ENCODE measurements at places on chromosomes 5 and 9.

- no peak for DNase-seq
Observed at GRCh38 chr9:112063586-112063985, 111.5 kb downstream of the SUSD1 start.

- no peak for DNase-seq
Observed at GRCh38 chr5:137753691-137754187, 424 bp downstream of the HNRNPA0 start.

DNA sequence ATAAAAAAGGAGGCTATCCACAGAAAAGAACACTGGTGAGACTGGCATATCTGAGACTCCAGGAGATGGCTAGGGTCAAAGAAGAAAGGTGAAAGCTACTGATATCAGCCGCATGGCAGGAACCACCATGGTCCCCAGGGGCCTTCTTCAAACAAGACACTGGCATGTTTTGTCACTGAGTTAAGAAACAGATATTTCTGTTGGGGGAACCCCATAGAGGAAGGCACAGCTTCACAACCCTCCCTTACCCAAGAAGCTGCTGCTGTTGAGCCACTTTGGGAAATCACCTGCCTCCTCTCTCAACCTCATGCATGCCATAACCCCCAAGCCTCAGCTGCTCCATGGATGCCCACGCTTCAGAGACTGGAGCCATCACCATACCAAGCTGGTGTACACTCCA is 13.3 kb upstream of the BTNL3 start:
- DNase-seq: no peak

DNA sequence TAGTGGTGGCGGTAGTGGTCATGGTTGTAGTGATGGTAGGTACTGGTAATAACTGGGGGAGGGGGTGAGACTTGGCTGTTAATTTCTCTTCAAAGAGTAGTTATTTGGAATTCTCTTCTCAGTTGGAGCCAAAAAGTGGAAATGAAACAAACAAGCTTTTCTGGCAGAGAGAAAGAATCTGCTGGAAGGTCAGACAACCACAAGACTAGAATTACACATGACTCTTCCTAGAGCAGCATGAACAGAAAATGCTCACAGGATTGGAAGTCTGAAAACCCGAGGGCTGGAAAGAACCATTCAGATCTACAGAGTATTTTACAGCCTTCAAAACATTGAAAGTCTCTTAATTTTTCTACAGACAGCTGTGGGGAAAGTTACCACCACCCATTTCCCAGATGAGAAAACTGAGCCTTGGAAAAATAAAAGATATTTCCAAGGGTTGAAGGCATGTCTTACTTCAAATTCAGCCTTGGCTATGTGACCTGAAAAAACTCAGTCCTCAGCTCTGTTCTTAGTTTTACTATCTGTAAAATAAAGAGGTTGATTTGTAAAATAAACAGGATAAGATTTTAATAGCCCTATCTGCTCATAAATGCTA is 42.9 kb upstream of the TRIM32 start:
- DNase-seq: no peak

- DNase-seq: no peak
Observed at GRCh38 chr5:59616413-59616812, 277.1 kb downstream of the PDE4D start.

DNA sequence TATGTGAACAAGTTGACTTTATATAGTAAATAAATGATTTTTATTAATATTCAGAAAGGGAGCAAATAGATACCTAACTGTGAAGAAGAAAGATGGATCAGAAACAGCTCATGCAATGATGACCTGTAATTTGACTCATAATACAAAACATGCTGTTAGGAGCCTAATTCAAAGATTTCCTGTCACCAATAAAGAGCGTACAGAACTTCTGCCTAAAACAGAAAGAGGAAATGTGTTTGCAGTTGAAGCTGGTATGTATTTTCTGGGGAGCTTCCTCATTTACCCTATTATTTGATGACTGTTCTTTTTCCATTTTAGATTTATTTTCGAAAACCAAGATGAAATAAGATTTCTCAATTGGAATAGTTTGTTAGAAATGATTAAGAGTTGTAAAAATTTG is 11.4 kb downstream of the YTHDC2 start:
- DNase-seq: no peak

GRCh38 chr5:143390258-143390657 is 13.2 kb downstream of the NR3C1 start:
- DNase-seq: no peak

DNA sequence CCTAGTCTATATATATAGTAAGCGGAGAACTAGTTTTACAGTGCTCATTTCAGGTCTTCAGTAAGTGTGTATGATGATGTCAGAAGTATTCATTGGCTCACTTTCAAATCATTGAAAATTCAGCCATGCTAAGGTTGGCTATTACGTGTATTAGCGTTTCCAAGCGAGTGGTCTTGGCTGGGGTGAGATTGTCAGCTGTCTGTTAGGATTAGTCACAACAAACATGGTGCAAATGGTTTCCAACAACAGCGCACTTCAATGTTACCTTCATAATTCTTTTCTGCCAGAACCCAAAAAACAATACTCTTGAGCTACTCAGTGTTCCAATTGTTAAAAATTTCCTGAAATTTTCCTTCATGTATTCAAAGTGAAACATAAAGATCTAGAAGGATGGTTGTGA is 283.0 kb downstream of the AOPEP start:
- no peak for DNase-seq

GRCh38 chr5:54792611-54793404 is 192.6 kb downstream of the ESM1 start:
- no peak for DNase-seq

- DNase-seq: no peak
Observed at GRCh38 chr9:27701587-27701986, 128.3 kb upstream of the C9orf72 start.

- no peak for DNase-seq
Observed at GRCh38 chr5:169934990-169935389, 45.3 kb downstream of the INSYN2B start.

GRCh38 chr9:82034956-82035731 is 46.6 kb downstream of the SPATA31D1 start:
- no peak for DNase-seq

- no peak for DNase-seq
Observed at GRCh38 chr5:105905392-105905791, 1765.3 kb downstream of the EFNA5 start.

DNA sequence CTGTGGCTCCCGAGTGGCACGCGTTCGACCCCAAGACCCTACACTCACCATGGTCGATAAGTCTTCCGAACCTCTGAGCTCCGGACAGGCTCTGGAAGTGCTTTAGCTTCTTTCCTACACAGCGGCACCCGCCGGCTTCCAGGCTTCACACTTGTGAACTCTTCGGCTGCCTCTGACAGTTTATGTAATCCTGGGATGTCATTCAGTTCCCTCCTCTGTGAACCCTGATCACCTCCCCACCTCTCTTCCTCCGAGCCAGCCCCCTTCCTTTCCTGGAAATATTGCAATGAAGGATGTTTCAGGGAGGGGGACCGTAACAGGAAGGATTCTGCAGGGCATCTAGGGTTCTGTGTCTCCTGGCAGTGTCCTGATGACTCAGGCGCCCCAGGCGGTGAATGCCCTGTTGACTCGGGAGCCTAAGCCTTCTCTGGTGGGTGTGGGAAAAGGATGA is at the start of gene CD14:
CD14 (minus strand) TSS at position 155 of the 451 bp plus-strand sequence; CDS start at position 51, 104 bp downstream.
- DNase-seq: no peak

GRCh38 chr5:151020304-151021110 is at the start of gene GPX3:
TSS of gene GPX3 (plus strand) at chr5:151020591. CDS start at chr5:151020655, 64 bp downstream.
- no peak for DNase-seq

- DNase-seq: no peak
Observed at GRCh38 chr9:72882117-72882775, 70.6 kb downstream of the ALDH1A1 start.

DNA sequence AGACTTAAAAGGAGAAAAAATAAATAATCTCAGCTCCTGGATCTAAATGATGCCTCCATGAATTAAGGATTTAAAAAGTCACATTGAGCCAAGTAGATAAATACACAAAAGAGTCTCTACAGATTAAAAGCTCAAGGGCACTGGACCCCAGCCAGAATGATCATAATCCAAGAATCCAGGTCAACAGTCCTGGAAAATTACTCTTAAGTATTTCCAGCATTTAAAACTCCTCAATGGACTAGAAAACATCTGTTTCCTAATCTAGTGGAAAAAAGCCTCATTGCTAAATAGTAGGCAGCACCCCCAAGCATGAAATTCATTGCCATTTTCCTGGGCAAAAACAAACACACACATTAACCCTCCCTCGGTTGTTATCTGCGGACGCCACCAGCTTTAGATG is 96.8 kb downstream of the FRMD3 start:
- no peak for DNase-seq

DNA sequence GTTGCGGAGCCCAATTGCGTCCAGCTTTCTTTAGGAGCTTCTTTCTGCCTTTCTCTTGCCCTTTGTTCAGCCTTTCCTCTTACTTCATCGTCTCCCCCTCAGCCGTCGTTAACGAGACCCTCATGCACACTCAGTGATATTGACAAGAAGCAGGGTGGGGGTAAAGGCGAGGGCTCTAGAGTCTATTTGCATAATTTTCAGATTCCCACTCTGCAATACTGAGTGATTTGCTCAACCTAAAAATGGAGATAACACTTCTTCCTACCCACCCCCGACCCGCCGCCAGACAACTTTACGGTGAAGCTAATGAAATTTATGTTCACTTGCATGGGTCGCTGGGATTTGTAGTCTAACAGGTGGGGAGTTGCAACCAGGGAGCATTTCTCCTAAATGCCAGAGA is 1.3 kb upstream of the TBC1D2 start:
- DNase-seq: no peak

DNA sequence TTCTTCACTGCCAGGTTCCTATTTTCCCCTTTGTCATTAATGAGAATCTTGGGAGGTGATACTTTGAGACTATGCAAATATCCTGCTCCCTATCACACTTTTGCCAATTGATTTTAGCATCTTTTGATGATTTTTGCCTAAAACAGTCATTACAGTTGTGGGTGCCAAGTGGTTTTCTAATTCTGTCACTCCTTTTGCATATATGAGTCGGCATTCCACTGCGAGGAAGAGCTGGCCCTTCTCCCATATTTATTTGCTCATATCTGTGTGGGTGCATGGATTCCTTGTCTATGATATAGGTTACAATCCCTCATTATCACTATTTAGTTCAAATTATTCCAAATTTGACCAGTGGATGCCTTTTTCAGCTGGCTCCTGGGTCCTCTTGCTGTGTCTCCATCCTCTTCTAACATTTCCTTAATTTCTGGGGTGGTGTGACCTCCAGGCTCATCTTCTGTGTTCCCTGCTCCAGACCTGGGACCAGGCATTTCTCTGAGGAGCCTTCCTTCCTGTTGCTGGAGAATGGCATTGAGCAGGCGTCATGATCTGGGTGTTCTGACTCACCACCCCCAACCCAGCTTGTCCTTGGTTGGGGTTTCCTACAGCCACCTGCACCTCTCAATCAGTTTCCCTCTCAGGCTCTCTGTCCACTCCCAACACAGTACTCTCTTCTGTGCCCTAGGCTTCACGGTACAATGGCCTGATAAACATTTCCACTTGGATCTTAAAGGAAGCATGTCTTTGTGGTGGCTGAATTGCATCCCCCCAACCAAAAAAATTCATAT is 106.7 kb downstream of the NXNL2 start:
- no peak for DNase-seq

- DNase-seq: no peak
Observed at GRCh38 chr9:77848897-77849296, 182.7 kb downstream of the GNAQ start.

GRCh38 chr9:94928691-94929368 is 202.3 kb downstream of the AOPEP start:
- DNase-seq: no peak

DNA sequence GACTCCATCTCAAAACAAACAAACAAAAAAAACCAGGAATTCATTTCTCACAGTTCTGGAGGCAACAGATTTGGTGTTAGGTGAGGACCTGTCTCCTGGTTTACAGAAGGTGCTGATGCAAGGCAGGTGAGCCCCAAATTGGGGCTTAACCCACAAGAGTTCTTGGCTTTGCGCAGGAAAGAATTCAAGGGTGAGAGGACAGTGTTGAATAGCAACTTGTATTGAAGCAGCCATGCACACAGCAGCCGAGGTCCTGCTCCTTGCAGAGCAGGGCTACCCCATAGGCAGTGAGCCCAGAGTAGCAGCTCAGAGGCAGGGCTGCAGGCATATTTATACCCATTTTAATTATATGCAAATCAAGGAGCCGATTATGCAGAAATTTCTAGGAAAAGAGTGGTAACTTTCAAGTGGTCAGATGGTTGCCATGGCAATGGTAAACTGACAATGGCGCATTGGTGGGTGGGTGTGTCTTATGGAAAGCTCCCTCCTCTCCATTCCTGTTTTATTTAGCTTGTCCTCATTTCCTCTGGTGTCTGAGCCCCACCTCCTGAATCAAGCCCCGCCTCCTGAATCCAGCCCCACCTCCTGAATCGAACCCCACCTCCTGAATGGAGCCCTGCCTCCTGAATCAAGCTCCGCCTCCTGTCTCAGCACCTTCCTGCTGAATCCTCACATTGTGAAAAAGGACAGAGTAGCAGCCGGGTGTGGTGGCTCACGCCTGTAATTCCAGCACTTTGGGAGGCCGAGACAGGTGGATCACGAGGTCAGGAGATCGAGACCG is 34.5 kb upstream of the COL5A1 start:
- no peak for DNase-seq

DNA sequence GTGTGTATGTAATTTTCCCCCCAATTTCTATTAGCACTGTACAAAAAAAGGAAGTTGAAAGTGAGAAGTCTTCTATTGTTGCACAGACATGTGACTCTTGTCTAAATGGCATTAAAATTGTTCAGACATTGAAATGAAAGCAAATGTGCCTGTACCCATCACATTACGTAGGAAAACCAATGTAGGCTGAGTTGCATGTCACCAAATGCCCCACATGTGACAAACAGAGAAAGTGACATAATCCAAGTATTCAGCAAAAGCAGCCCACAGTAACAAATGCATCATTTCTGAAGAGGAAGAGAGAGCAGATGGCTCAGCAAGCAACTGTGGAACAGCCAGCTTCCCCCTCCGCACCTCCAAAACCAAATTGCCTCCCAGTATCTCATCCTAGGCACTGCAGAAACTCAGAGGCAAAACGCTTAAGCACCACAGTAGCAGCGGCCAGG is 161.5 kb upstream of the NR4A3 start:
- no peak for DNase-seq
